ENCODE measurements at places on chromosomes 5 and 9.
A peak's percentile ranks its signal among the peaks of the same experiment; 100 is the strongest.

- no peak for DNase-seq
Measured at GRCh38 chr5:107874795-107875194, 204.1 kb upstream of the EFNA5 start.

DNA sequence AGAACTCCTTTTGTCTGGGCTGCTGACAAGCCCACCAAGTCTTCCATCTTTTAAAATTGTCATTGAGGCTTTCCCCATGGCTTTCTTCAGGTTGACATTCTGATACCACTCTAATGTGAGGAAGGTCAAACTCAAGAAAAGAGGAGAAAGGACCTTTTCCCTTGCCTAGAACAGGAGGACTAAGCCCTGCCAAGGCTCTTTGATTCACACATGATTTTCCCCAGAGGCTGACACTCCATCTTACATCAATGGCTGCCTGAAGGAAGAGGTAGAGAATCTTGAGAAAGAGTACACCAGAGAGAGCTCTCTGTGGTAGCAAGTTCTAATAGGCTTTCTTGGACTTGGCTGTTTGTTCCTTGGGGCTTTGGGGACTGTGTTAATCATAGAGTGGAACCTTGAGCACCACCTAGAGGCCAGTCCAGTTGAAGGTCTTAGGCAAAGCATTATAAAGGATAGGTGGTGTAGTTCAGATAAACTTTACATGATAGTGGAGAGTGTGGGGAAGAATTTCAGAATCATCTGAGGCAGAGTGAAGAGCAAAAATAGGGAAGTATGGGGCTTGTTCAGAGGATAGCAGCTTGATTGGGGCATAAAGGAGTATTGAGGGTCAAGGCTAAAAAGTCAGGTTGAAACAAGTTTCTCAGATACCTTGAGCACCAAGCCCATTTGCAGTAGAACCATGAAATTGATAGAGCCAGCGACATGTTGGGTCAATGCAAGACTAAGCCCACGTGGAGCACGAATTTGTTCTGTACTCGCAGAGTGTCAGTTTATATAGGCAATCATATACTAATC lies 36.7 kb downstream of the NDFIP1 start:
- peak; percentile 62 for DNase-seq

- no peak for DNase-seq
Measured at GRCh38 chr5:115381911-115382662, 85.6 kb upstream of the CCDC112 start.

- no peak for DNase-seq
Measured at GRCh38 chr5:77697692-77698091, 59.2 kb upstream of the OTP start.

DNA sequence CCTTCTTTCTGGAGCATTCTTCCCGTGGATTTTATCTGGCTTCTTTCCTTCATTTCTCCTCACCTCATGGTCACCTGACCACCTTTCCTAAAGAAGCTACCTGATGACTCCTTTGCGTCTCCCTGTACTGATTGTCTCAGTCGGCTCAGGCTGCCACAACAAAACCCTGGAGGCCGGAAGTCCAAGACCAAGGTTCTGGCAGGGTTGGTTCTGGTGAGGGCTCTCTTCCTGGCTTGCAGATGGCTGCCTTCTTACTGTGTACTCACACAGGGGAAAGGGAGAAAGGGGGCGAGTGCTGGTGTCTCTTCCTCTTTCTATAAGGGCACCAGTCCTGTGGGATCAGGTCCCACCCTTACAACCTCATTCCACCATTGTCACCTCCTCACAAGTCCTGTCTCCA lies 140.0 kb downstream of the SYK start:
- DNase-seq, result no peak

- DNase-seq, result peak; percentile 47
Measured at GRCh38 chr5:157245476-157245875, 20.4 kb upstream of the CYFIP2 start.

GRCh38 chr9:115596021-115596745 lies 478.2 kb upstream of the TNC start:
- DNase-seq, result no peak

DNA sequence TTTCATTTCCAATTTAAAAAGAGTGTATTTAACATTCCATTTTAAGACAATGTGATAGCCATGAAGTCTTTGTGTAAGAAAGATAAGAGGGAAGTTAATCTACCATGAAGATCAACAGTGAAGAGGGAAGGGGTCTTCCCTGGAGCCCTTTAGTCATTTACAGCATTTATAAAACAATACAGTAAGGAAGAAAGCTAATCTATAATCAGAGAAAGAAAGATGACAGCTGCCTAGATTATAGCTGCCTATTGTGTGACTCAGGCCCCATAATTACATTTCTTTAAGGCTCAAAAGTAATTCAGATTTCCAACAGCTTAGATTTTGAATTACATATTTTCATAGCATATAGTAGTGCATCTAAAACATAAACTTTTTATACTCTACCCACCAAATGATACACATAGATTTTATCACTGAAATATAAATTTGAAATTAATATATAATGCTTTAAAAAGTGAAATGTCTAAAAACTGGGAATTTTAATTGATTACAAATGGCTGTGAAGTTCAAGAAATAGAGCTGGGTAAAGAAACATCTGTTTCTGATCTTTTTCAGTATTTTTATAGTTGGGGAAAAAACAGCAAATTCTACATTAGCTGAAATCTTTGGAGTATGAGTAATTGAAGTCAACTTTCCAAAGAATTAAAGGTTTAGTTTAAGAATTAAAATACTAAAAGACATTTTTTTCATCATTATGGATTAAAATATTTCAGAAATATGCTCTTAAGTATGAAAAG lies 89.6 kb downstream of the RIC1 start:
- no peak for DNase-seq

DNA sequence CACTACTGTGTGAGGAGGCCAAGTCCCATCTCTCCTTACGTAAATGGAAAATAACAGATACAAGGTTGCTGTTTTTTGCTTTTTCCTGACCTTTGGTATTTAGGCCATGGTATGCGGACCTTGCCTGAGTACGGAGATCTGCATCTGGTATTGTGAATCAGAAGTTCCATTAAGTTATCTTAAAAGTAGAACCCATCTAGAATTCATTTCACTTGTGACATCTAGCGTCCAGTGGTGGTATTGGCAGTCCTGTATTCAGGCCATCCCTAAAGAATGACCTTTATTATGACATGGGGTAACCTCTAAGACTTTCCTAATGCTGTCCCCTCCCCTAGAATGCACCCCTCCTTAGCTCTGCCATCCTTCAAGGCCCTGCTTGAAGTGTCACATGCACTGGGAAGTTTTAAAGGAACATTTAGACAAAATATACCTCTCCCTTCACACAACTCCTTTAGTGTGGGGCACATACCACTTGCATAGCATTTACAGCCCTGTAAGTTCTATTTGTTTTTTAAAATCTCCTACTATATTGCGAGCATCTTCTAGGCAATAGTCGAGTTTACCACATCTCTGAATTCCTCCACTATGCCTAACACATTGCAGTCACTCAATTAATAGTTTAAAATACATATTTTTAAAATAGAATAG lies 1.9 kb upstream of the SPDL1 start:
- peak; percentile 52 for DNase-seq

DNA sequence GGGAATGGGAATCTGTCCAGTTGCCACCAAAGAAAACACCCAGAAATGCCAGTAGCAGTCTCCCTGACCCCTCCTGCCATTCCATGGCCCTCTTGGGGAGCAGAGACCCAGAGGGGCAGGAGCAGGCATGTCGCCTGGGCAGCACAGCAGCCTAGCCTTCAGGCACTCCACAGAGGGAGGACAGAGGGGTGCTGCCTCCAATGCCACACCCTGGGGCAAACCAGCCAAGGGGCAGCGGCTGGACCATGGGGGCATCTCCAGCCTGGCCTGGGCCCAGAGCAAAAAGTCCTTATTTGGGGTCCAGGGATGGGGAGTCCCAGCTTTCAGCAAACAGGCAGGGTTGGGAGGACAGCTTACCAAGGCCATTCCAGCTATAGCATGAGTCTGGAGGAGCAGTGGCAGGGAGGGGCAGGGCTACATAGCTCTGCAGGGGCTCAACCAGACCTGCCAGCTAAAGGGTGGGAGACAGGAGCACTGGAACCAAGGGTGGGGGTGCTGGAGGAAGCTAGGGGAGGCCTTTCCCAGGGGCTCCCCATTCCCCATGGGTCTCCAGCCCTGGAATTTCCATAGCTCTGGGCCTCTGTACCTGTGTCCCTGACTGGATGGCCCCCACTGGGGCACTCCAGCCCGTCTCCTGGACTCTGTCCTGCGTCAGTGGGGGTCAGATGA lies 6.7 kb downstream of the BRD3 start:
- DNase-seq, result peak; percentile 4

- no peak for DNase-seq
Measured at GRCh38 chr9:37353791-37354190, 68.7 kb upstream of the GRHPR start.

DNA sequence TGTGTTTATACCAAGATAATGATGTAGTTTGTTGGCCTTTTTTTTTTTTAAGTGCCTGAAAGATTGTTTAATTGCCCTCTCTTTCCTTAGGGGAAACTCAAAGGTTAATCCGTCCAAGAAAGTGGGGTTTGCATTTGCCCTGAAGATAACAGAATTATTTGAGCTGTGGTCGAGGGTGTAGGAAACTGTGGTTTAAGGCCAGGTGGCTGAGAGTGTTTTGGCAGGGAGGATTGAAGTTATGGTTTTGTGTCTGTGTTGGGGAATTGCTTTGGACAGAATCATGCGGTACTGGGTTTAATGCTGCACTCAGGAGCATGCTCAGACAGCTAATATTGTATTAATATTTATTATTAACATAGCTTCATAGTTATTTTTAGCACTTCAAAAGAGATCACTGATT lies 509.8 kb downstream of the EBF1 start:
- DNase-seq, result no peak

DNA sequence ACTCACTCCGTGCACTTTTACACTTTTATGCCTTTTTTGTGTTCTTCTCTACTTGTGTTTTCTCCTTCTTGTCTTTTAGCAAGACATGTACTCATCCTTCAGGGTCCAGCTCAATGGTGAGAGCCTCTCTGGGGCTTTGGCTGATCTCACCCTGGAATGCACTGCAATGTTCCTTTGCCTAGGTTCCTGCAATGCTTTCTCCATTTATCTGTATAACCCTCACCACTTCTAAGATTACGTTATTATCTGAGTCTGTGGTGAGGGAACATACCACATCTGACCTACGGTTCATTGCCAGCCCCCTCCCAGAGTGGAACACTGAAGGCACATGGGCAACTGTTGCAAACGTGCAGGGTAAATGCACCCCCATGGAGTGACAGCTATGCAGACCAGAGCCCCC lies 47.3 kb downstream of the KCNIP1 start:
- no peak for DNase-seq

Measured in iPS-NIHi11 (cell line).